PC-9 (cell line): ENCODE measurements at places on chromosomes 2 and 18.
A peak's percentile ranks its signal among the peaks of the same experiment; 100 is the strongest.

DNA sequence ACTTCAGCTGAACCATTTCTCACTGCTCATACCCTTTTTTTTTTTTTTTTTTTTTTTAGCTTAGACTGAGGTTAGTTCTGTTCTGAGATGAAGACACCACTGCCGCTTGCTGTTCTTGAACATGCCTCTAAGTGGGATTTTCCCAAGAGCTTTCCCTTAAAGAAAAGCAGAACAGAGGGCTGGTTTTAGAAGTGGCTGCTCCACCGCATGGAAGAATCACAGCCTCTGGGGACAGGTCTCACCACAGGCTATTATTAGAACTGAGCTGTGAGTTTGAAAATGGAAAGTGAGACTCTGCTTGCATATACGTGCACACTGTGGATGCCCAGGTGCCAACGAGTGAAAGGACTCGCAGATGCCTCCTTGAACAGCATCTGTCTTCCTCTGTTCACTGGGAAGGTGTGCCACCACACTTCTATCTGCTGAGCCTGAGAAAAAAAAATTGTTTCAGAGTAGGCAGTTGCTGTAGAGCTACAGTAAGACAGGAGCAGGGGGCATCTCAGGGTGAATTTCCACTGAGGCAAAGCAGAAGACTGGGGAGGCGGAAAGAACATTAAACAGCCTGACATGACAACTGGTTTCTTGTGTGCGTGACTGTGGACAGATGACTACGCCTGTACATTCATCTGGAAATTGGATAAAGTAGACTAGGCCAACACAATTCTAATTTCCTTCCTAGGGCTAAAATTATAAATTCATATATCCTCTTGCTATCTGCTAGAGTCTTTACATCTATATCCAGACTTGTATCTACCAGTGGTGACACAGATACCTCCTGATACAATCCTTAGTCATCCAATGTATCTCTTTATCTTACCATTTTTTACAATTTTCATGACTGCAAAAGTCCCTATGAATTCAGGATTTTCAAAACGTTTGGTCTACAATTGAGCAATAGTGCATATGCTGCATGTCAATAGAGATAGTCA, 1045.7 kb upstream of the CELF4 start:
- H3K27ac ChIP-seq, result no peak overlapping the region
- H3K27me3 ChIP-seq, result no peaks in the 10 kb centered on the region
- no peaks in the 10 kb centered on the region for H3K4me1 ChIP-seq
- H3K4me3 ChIP-seq, result no peak overlapping the region

GRCh38 chr2:105541189-105542050, 142.6 kb upstream of the FHL2 start:
- peaks cover 24% of the 10 kb centered on the region for H3K4me1 ChIP-seq
- H3K27ac ChIP-seq, result no peak overlapping the region
- H3K27me3 ChIP-seq, result peaks cover 12% of the 10 kb centered on the region; the same call in 1 of the 2 replicates
- DNase-seq, result peak; percentile 40
- H3K4me3 ChIP-seq, result no peak overlapping the region

- no peak overlapping the region for H3K4me3 ChIP-seq
- no peak overlapping the region for H3K27ac ChIP-seq
- no peak for DNase-seq
- H3K27me3 ChIP-seq, result no peaks in the 10 kb centered on the region
- H3K36me3 ChIP-seq, result no peaks in the 10 kb centered on the region
Measured at GRCh38 chr2:46336283-46336959, 39.2 kb downstream of the EPAS1 start.

- H3K27ac ChIP-seq, result no peak overlapping the region
- DNase-seq, result no peak
Measured at GRCh38 chr2:219076253-219076652, 15.5 kb upstream of the IHH start.

DNA sequence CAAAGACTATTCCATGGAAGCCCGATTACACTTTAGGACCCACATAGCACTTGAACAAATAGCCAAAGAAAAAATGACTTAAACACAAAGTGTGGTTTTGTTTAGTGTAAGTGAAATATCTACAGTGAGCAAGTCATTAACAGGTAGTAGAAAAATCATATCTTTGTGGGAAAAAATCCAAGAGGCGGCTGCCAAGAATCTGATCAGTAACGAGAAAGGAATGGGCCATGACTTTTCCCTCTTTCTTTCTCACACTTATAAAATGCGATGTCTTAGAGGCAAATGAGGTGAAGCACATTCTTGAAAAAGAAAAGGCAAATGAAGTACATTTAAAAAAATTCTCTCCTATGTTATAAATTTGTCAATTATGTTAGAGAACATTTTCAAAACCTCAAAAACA, 12.9 kb upstream of the GEMIN6 start:
- H3K36me3 ChIP-seq, result no peaks in the 10 kb centered on the region
- no peak overlapping the region for H3K4me3 ChIP-seq
- DNase-seq, result no peak
- no peak overlapping the region for H3K27ac ChIP-seq

DNA sequence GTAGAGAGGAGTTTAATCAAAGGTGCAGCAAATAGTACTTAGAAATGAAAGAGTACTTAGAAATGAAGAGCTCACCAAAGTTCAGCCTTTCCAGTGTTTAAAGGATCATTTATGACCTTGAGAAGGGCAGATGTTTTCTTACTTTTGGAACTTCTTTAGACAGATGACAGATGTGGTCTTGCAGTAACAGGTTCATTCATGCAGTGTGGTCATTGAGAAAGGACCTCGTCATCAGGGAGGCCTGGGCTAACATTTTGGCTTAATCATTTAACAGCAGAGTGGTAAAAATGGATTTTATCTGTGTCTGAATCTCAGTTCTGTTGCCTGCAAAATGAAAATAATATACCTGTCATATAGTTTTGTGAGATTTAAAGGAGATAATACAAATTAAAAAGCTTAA, 75.1 kb upstream of the NT5C1B start:
- H3K27me3 ChIP-seq, result no peaks in the 10 kb centered on the region
- no peak for DNase-seq
- no peaks in the 10 kb centered on the region for H3K4me1 ChIP-seq
- no peak overlapping the region for H3K4me3 ChIP-seq
- H3K27ac ChIP-seq, result no peak overlapping the region

GRCh38 chr2:23280401-23280800, 104.6 kb upstream of the KLHL29 start:
- no peaks in the 10 kb centered on the region for H3K27me3 ChIP-seq
- no peaks in the 10 kb centered on the region for H3K4me1 ChIP-seq
- no peaks in the 10 kb centered on the region for H3K36me3 ChIP-seq
- no peak overlapping the region for H3K4me3 ChIP-seq
- peak; percentile 66 for DNase-seq

DNA sequence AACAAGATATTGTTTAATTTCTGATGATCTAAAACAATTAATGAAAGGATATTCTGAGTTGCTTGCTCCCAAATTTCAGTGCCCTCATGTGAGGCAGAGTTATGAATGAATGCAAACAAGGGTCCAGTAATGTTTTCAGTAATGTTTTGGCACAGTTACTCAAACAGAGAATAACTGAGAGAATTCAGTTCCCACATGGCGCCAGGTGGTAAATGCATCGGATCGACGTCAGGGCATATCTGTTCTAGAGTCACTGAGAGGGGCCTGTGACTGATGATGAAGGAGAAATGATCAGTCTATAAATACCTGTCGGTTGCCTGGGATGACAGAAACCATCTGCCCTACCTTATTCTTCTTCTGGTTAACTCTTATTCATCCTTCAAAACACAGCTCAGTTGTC, 81.4 kb downstream of the KCNS3 start:
- H3K36me3 ChIP-seq, result no peaks in the 10 kb centered on the region
- no peak for DNase-seq
- no peak overlapping the region for H3K27ac ChIP-seq

DNA sequence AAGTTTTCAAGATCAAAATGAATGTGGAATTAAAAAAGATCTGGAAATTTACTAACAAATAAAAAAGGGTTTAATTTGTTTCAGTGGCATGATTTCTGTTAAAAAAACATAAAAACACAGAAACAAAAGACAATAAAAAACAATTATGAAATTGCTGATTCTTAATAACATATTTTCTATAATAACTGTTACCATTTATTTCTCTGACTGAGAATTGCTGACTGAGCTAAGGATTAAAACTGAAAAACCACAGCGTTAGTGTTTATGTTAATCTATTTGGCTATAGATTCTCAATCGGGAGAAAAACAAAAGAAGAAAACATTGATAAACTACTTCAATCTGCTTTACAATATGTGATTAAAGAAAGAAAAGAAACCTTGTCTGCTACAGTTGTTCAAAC, 678.6 kb upstream of the ZEB2 start:
- H3K4me3 ChIP-seq, result no peak overlapping the region
- no peaks in the 10 kb centered on the region for H3K4me1 ChIP-seq
- no peaks in the 10 kb centered on the region for H3K36me3 ChIP-seq
- no peak overlapping the region for H3K27ac ChIP-seq
- H3K27me3 ChIP-seq, result no peaks in the 10 kb centered on the region

- no peak overlapping the region for H3K27ac ChIP-seq
- no peaks in the 10 kb centered on the region for H3K36me3 ChIP-seq
- no peaks in the 10 kb centered on the region; the same call in 1 of the 2 replicates for H3K27me3 ChIP-seq
- DNase-seq, result no peak
- no peak overlapping the region for H3K4me3 ChIP-seq
Measured at GRCh38 chr2:66127061-66127460, 307.9 kb upstream of the MEIS1 start.

- DNase-seq, result no peak
- no peaks in the 10 kb centered on the region for H3K27me3 ChIP-seq
- H3K4me3 ChIP-seq, result no peak overlapping the region
- H3K4me1 ChIP-seq, result no peaks in the 10 kb centered on the region
Measured at GRCh38 chr18:50030146-50030545, 164.8 kb downstream of the MYO5B start.

GRCh38 chr2:26946841-26947784, 23.3 kb upstream of the MAPRE3 start:
- H3K27me3 ChIP-seq, result peaks cover 26% of the 10 kb centered on the region
- peak; percentile 56 for DNase-seq
- H3K27ac ChIP-seq, result no peak overlapping the region
- no peaks in the 10 kb centered on the region for H3K36me3 ChIP-seq
- H3K4me1 ChIP-seq, result no peaks in the 10 kb centered on the region

DNA sequence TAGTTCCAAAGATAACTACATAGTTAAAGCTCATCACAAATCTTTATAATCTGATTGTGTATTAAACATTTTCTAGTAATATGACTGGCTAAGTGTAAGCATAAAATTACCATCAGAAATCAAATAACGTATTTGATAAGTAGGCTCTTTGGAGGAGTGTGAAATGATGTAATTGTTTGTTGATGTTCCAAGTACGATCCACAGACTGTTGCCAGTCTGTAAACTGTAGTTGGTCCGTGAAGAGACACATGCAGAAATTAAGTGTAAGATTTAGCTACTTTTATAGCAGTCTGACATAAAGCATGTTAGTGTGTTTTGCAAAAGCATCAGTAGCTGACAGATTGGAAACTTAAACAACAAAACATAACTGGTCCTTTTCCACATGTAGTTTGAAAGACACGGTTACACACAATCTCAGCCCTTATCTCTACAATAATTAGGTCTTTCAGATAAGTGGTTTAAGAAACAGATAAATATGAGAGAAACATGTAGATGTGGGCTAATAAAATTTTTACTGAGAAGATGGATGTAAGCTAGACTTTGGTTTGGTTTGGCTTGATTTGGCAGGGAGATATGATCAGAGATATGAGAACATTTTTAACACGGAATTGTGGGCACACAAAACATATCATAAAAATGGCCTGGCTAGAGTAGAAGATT, 115.0 kb upstream of the EPB41L5 start:
- H3K27me3 ChIP-seq, result no peaks in the 10 kb centered on the region
- DNase-seq, result no peak
- H3K27ac ChIP-seq, result no peak overlapping the region
- H3K4me3 ChIP-seq, result no peak overlapping the region
- H3K4me1 ChIP-seq, result no peaks in the 10 kb centered on the region

DNA sequence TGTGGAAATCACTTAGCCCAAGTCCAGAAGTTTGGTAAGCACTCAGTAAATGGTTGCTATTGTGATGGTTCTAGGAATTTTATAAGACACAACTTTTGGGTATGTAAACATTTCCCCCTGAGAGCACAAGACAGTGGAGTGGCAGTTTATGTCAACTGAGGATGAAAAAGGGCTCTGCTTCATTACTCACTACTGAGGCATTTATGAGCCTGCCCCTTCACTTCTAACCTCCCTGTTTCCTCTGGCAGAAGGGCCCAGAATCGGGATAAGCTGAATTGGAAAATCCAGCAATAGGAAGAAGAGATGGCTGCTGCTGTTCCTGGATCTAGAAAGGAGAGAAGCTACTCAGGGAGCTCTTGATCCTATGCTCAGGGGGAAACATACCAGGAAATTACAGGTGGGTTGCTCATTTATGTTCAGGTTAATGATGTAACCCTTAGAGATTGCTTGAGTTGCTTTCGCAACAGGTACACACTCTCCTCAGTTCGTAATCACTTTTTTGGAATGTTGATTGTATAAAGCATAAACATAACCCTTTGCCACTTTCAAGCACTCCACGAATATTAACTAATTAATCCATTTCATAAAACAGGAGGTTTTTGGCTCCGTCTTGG, 46.3 kb downstream of the ADCYAP1 start:
- peak overlapping the region; percentile 66 for H3K27ac ChIP-seq
- peak overlapping the region; percentile 12; the same call in 1 of the 2 replicates for H3K4me3 ChIP-seq
- peak; percentile 6 for DNase-seq
- H3K27me3 ChIP-seq, result no peaks in the 10 kb centered on the region
- no peaks in the 10 kb centered on the region for H3K36me3 ChIP-seq

DNA sequence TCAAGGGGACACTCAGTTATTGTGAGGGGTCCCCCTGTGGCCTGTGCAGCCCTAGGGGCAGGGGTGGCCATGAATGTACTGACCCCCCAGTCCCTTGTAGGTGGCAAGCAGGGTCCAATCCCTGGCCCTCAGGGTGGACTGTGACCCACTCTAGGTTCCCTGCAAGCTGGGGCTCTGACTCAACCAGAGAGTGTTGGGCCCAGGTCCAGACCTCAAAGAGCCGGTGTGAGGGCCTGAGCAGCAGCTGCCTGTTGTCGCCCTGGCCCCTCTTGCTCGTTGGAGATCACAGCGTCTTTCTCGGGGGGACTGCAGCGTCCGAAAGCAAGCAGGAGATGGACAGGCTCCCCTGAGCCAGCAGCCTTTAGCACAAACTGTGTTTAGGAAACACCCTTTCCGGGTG, 66.8 kb upstream of the ATG16L1 start:
- peaks cover 4% of the 10 kb centered on the region; the same call in 1 of the 2 replicates for H3K4me1 ChIP-seq
- H3K27me3 ChIP-seq, result no peaks in the 10 kb centered on the region
- DNase-seq, result no peak
- H3K27ac ChIP-seq, result no peak overlapping the region
- H3K4me3 ChIP-seq, result no peak overlapping the region
